Fibroblast of the conjunctiva (primary cell): ENCODE measurements at places on chromosomes 2 and 18.

DNA sequence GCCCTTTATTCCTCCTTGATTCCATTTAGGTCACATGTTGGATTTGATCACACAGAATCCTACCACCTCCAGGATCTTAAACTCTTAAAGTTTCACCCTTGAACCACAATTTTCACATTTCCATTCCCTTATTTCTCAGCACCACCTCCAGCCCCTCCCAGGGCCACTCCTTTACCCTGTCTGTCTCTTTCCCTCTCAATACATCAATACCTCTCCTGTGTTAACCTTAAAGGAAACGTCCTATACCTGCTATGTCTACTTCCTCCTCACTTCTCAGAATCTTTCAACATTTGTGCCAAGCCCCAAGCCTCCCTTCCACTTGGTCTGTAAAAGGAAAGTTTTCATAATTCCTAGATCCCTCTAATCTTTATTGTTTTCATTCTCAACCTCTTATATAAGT lies 158.8 kb downstream of the BAZ2B start:
- DNase-seq = no peak

GRCh38 chr18:48550101-48550729 lies 11.4 kb downstream of the CTIF start:
- no peak for DNase-seq

- no peak for DNase-seq
These were observed 85.1 kb downstream of the SERPINB8 start for GRCh38 chr18:64055019-64055418.

- DNase-seq = peak; percentile 65
These were observed 298.9 kb downstream of the DSEL start for GRCh38 chr18:67217551-67218166.

- peak; percentile 13 for DNase-seq
These were observed 7.4 kb upstream of the DUSP19 start for GRCh38 chr2:183070942-183071844.

- no peak for DNase-seq
These were observed 1.7 kb downstream of the APOB start for GRCh38 chr2:21041943-21042707.

GRCh38 chr2:39732482-39732881 lies 46.6 kb downstream of the THUMPD2 start:
- DNase-seq = no peak

DNA sequence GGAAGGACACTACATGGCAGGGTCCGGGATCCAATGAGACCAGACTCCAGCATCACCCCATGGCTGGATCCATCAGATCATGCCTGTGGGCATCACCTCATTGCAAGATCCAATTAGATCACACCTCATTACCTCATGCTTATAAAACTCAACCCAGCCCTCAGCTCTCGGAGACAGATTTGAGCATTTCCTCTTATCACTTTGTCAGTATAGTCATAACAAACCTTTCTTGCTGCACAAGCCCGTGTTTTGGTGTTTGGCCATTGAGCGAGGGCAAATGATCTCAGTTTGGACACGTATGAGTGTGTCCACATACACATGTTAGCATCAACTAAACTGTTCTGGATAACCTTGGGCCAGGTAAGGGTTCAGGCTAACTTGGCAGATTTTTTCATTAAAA lies 58.8 kb downstream of the CCDC195 start:
- DNase-seq = no peak

DNA sequence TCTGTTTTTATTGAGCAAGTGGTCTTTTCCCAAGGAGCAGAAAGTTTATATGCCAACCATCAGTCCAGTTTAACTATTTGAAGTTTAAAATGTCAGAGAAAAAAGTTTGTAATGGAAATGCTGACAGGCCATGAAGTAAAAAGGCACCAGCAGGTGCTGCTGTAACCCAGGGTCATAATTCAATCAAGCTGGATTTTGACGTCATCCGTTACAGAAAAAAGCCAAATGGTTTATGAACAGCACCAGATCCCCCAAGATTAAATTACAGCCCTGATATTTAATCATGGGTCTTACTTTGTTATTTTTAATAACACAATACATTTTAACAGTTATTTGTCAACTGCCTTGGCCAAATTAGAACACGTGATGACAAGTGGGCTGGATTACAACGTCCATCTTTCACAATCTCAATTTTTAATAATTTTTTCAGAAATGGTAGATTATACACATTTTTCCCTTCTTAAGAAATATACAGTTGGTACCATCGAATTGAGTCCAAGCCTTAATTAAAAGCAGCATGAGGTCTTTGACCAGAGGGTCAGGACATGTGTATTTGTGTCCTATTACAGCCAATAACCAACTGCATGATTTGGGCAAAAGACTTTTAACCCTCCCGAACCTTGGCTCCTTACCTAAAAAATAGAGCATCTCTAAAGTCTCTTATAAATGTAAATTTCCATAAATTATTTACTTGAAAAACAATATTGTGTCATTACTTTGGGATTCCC lies 10.0 kb downstream of the TCF4 start:
- DNase-seq = no peak

- no peak for DNase-seq
These were observed 3.4 kb downstream of the SFXN5 start for GRCh38 chr2:73068147-73068546.

DNA sequence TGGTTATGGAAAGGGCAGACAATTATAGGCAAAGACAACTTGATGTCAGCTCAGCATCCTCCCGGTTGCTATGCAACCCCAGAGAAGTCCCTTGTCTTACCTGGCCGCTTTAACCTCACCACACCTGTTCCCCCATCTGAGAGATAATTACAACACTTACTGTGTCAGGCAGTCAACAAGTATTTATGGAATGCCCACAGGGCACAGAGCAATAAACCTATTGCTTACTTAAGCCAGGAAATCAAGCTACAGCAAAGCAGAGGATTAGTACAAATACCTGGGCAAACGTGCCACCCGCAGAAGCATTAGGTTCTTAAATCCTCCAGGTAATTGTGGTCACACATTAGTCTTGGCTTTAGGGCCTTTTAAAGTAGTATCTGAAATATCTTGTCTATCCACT lies 320.4 kb upstream of the REV1 start:
- no peak for DNase-seq

GRCh38 chr18:55592572-55592971 lies 4.6 kb upstream of the TCF4 start:
- DNase-seq = no peak

DNA sequence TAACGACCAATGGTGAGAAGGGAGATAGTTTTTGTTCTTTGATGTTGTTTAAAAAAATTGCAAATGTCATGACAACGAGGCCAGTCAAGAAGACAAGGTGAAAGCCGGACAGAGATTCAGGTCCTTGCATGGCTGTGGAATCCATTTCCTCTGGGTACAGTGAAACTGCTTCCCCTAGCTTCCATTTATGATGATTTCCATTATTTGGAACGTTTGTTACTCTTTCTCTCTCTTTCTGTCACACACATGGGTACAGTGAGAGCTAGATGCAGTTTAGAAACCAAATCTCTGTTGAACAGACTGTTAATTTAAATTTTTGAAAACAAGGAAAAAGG lies 57.4 kb upstream of the MSH2 start:
- DNase-seq = no peak

- no peak for DNase-seq
These were observed 2.2 kb downstream of the CYS1 start for GRCh38 chr2:10078001-10078400.

GRCh38 chr2:144331674-144332355 lies 188.1 kb downstream of the ZEB2 start:
- DNase-seq = peak; percentile 32

GRCh38 chr2:32008805-32009515 lies 1.8 kb downstream of the MEMO1 start:
- no peak for DNase-seq

DNA sequence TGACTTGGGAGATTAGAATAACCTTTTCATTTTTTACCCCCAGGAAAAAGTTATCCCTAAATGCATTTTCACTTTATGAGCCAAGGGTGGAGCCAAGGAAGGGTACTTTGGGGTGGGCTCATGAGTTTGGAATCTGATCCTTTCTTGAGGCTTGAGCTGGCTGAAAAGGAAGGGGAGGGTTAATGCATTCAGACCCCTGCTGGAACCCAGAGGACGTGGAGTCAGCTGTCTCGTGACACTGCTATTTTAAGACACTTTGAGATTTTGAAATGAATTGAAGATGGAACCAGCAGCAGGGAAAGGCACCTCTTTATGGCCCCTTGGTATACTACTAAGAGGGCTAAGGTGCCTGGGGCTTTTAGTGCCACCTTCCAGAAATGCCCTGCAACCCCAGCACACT lies 90.4 kb downstream of the MARCHF4 start:
- DNase-seq = no peak

DNA sequence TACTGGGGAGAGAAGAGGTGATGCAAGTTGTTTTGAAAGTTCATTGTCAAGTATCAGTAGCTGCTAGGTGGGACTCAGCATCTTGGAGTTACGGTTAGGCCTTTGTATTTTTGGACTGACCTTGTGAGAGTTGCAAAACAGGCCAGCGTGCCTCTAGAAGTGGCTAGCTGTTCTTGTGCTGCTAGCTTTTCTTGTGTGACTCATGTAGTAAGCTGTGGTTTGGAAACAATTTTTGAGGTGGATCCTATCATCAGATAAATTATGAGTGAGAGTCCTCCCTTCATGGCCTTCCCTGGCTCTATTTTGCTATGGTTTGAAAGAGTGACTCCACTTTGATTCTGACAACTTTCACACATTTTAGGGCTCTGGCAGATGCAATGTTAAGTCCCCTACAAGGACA lies 409.2 kb upstream of the HS6ST1 start:
- DNase-seq = peak; percentile 89

- DNase-seq = peak; percentile 36
These were observed 2.4 kb upstream of the HOXD8 start for GRCh38 chr2:176126929-176127773.

- DNase-seq = no peak
These were observed 134.0 kb upstream of the CCDC68 start for GRCh38 chr18:55093295-55093694.

DNA sequence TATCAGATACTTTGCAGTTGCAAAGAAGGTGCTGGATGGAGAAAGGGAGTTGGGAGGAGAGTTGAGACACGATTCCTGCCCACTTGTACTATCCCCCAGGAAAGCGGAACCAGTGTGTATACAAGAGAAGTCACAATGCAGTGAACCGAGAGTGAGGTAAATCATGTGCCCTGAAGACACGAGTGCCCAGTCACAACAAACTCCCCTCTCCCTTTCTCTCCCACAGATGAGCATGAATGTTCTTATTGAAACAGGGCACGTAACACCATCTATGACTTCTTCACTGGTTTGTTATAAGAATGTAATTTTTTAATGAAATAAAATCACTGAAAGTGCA lies 155.7 kb downstream of the IRS1 start:
- DNase-seq = no peak

- DNase-seq = no peak
These were observed 26.0 kb downstream of the EIF2AK3 start for GRCh38 chr2:88601286-88601685.

GRCh38 chr2:239062743-239063142 lies 214.9 kb downstream of the TWIST2 start:
- no peak for DNase-seq

DNA sequence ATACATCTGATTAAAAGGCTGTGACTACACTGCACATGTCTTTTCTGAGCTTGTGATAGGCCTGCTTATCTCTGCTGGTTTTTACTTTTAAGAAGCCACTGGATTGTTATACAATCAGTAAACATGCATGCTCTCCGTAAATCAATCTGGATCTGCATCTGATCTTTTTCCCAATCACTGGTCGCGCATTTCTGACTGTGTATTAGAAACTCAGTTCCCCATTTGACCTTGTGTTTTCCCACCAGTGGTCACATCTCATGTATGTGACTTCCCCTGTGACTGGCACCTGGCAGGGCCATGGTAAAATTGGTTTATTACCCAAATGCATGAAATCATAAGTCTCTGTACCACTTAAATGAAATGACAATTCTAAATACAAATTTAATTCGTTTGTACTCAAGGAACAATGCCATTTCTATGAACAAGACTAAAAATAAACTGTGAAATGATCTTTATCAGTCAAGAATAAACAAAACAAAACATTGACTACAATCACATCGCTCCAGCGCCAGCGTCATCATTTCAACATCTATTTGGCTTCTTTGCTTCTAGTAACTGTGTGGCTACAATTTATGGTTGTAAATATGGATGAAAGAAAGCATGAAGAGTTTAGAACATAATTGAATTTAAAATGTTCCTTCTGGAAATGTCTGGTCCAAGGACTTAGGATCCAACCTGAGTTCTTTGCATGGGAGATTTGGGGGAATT lies 396.6 kb upstream of the TRIB2 start:
- DNase-seq = peak; percentile 40

GRCh38 chr2:85095094-85095493 lies 38.1 kb upstream of the TCF7L1 start:
- DNase-seq = no peak

- no peak for DNase-seq
These were observed 335 bp downstream of the HES6 start for GRCh38 chr2:238239543-238239862.

DNA sequence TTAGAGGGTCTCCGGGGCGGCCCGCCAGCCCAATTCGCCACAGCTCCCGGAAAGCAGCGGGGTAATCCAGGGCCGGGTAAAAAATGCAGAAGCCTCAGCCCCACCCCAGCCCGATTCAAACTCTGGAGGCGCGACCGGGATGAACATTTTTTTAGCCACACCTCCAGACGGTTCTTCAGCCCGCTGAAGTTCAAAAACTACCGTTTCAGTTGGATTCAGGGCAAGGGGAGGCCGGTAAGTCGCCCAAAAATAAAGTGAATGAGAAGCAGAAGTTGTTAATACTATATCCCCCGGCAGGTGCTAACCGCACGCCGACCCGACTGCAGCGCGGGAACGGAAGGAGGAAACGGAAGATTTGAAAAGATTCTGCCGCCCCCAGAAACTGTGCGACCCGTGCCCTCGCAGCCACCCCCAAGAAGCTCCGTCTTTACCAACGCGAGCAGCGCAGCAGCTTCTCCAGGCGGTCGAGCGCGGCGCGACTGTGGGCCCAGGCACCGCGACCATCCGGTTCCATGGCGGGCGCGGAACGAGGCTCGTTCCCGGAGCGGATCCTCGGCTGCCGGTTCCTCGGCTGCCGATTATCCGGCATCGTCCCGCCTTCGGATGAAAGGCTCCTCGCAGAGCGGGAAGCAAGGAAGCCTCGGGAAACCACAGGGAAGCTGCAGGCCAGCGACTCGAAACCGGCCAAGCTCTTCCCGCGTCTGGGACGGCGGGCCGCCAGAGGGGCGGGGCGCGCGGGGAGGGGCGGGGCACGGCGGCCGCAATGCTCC lies at the start of gene BARD1:
TSS of gene BARD1 (minus strand) at position 703 of the 770 bp plus-strand sequence. CDS start at position 589, 114 bp downstream.
- peak; percentile 69 for DNase-seq

GRCh38 chr2:46650556-46651001 lies 171.2 kb downstream of the TMEM247 start:
- peak; percentile 88 for DNase-seq

DNA sequence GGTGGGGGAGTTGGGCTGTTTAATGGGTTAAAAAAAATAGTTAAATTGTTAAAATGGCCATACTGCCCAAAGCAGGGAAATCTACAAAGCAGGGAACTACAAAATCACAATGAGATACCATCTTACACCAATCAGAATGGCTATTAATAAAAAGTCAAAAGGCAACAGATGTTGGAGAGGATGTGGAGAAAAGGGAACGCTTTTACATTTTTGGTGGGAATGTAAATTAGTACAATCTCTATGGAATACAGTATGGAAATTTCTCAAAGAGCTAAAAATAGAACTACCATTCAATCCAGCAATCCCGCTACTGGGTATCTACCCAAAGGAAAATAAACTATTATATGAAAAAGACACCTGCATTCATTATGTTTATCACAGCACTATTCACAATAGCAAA lies 27.1 kb downstream of the CLHC1 start:
- DNase-seq = no peak

GRCh38 chr2:189641590-189641989 lies 19.7 kb upstream of the ASNSD1 start:
- no peak for DNase-seq

- no peak for DNase-seq
These were observed 671.0 kb upstream of the ACVR2A start for GRCh38 chr2:147173798-147174197.
